ENCODE measurements at places on chromosomes 12 and 14. TPM values are rescaled to one million over a fixed set of nuclear protein-coding genes. Genes with fewer than 3 reads are reported as not detected.

ADAMTS20 gene
- not detected for total RNA-seq

FBRSL1 gene
- total RNA-seq = 55.1 TPM

FAM90A1 gene
- 0.62 TPM for total RNA-seq

ITGB7 gene
- 487 TPM for total RNA-seq

CCDC177 gene
- not detected for total RNA-seq

TAPBPL gene
- total RNA-seq = 29.0 TPM

GEMIN2 gene
- total RNA-seq = 25.9 TPM

SDSL gene
- total RNA-seq = 1.3 TPM

RHOF gene
- total RNA-seq = 72.8 TPM

RNASE7 gene
- total RNA-seq = not detected

ITGA7 gene
- total RNA-seq = 2.8 TPM

C12orf42 gene
- total RNA-seq = 2.0 TPM

CSRP2 gene
- total RNA-seq = 1.6 TPM

DNA sequence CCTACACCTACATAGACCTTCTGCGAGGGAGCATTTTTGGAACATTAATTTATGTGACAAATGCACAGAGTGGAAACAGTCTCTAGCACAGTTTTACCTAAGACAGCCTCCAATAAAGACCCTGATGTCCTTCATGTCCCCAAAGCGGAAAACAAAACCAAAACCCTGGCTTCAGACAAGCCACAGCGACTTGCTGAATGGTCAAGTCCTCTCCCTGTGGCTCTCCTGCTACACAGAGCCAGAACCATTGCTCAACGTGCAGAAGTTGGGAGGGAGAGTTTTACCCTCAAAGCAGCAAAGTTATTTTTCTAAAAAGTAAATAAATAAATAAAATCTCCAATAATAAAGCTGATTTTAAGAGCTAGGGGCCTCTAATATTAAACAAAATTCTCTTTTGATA is 135.0 kb upstream of the TMEM132C start:
- no peak for DNase-seq

GRCh38 chr14:106564058-106564643 is 1037.8 kb downstream of the TMEM121 start:
- no peak for DNase-seq

DNA sequence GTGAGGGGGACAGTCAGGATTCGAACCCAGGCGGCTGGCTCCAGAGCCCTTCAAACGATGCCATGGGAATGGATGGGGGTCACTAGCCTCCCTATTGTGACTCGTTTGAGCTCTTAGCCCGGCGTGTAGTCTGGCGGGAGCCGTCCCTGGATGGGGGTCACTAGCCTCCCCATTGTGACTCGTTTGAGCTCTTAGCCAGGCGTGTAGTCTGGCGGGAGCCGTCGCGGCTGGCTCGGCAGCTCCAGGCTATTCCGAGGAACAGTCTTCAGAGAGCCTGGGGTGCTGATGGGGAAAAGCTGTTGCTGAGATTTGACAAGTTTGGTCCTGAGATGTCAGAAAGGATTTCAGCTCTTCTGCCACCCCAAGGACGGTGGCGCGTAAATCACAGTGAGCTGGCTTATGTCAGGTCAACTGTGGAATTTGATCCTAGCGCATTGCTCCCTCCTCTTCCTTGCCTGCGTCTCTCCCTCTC is 58.3 kb downstream of the CALM1 start:
- no peak for DNase-seq

DNA sequence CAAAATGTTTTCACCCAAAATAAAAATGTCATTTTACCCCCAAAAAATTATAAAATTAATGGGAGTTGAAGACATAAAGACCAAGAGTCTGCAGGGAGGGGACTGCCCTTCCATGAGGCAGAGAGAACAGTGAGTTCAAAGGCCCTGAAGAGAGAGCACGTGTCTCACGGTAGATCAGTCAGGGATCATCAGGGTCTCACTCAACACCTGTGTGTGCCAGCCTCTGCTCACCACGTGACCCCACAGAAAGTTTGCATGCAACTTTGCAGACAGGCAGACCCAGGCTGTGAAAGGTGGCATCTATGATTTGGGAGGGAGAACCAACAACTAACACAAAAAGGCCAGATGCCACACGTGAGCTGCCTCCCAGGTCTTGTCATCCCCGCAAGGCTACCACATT is 33.1 kb downstream of the CLMN start:
- DNase-seq = no peak

DNA sequence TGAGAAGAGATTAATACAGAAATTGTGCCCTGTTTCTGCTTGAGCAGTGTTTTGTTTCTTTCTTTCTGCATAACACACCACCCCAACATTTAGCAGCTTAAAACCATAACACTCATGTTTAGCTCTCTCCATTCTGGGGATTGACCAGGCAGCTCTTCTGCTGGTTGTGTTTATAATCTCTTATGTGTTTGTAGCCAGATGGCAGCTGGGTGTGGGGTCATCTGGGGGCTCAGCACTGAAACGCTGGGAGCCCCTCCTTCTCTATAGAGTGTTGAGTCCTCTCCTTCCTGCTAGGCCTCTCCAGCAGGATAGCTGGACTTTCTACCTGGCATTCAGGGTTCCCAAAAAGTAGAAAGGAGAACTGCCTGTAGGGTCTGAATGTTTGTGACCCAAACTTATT is 270.6 kb downstream of the TTC8 start:
- no peak for DNase-seq

GRCh38 chr14:36130186-36130585 is 46.3 kb downstream of the PTCSC3 start:
- DNase-seq = no peak

- no peak for DNase-seq
Observed at GRCh38 chr12:122558745-122559641, 31.9 kb downstream of the KNTC1 start.

DNA sequence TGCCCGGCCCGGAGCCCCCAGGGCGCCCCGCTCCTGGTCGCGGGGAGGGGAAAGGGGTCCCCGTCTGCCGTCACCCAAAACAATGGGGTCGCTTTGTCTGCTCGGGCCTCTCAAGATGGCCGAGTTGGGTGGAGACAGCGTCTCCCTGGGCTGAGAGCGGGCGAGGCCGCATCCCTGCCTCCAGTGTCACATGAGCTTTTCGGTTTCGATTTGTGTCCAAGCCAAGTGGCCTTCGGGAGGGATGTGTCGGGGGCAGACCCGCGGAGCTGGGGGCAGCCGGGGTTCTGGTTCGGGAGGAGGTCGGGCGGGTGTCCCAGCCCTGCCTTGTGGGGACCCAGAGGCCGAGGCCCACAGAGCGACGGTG is 790 bp downstream of the DYNC1H1 start:
- DNase-seq = no peak

DNA sequence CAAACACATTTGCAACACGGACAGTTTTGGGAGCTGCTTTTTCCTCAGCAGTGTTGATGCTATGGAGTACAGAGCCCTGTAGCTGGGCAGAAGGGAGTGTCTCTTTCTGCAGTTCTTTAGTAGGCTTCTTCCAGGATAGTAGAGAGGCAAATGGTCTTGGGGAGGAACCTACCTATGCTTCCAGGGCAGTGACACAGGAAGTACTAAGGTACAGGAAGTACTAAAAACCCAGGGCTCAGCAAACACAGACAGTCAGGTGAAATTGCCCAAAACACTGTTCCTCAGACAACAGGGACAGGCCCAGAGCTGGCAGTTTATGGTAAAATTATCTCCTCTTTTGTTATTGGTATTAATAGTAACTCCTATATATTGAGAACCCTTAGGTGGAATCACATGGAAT is 217.6 kb downstream of the TTC8 start:
- no peak for DNase-seq

- no peak for DNase-seq
Observed at GRCh38 chr14:55248411-55248810, 22.8 kb upstream of the FBXO34 start.

- no peak for DNase-seq
Observed at GRCh38 chr12:4272424-4273272, 914 bp upstream of the CCND2 start.

DNA sequence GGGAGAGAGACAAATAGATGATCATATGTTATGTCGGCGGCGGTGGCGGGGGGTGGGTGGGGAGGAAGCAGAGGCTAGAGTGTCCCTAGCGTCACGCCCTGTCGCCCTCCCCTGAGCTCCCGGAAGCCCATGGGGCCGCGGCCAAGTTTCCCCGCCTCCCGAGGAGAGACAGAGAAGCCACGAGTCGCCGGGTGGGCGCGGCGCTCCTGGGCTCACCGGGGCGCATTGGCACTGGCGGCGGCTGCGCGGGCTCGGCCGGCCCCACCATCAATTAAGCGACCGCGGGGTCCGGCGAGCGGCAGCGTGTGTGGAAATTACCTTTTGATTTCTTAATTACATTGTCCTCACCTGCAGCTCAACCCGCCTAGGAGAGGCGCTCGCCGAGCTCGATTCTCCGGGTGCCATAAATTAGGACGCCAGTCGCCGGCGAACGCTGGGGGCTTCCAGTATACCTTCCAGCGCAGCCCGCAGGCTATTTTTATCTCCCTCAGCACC is 119.9 kb upstream of the LHX5 start:
- no peak for DNase-seq

DNA sequence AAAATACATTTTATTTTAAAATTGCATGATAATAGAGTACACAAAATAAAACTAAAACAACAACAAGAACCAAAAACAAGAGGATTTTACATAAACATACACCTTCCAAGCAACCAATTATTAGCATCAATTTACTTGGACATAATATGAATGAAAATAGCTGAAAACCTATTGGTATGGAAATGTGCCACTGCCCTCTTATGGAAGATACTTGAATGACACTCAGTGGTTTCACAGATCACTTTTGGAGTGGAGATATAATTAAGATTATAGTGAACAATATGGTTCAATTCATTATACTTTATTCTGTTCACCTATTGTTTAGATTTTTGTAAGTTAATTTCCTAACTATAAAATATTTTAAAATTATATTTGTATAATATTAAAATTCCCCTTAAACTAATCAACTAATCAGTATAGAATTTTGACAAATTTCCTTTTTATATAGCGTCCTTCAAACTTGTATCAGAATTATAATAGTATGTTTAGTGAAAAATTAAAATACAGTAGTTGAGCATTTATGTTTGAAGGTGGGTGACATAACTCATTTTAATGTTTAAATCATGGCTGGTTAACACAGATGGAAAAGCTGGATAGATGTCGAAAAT is 70.1 kb downstream of the SLC6A15 start:
- DNase-seq = no peak

GRCh38 chr12:47078733-47079467 is 521 bp upstream of the PCED1B start:
- DNase-seq = no peak

GRCh38 chr14:90049390-90049789 is 12.4 kb upstream of the KCNK13 start:
- DNase-seq = no peak

GRCh38 chr12:41459906-41460214 is 271.7 kb downstream of the PDZRN4 start:
- DNase-seq = no peak

GRCh38 chr12:26825459-26826016 is 7.5 kb downstream of the ITPR2 start:
- no peak for DNase-seq

- DNase-seq = no peak
Observed at GRCh38 chr14:78173346-78174035, 3.3 kb downstream of the NRXN3 start.

GRCh38 chr12:30753751-30754382 is 884 bp downstream of the CAPRIN2 start:
- DNase-seq = no peak

GRCh38 chr12:6341417-6342139 is at the start of gene TNFRSF1A:
TSS of gene TNFRSF1A (minus strand) at chr12:6342076. CDS start at chr12:6341814, 262 bp downstream.
- DNase-seq = no peak

DNA sequence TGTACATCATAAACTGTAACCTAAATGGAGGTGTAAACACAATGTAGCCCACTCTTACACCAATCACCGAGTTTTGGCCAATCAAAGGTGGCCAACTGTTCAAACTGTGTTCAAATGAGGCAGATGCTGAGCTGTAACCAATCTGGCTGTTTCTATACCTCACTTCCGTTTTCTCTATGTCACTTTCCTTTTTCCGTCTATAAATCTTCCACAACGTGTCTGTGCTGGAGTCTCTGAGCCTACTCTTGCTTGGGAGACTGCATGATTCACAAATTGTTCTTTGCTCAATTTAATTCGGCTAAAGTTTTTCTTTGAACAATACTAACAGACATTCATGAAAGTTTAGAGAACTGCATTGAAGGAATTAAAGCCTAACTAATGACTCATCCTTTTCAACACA is 547.1 kb upstream of the USP15 start:
- no peak for DNase-seq

- DNase-seq = no peak
Observed at GRCh38 chr14:91383439-91383838, 34.2 kb downstream of the CCDC88C start.

GRCh38 chr12:11014234-11014633 is 8.2 kb downstream of the TAS2R19 start:
- DNase-seq = no peak

GRCh38 chr14:56333359-56334292 is 215.4 kb downstream of the PELI2 start:
- no peak for DNase-seq

DNA sequence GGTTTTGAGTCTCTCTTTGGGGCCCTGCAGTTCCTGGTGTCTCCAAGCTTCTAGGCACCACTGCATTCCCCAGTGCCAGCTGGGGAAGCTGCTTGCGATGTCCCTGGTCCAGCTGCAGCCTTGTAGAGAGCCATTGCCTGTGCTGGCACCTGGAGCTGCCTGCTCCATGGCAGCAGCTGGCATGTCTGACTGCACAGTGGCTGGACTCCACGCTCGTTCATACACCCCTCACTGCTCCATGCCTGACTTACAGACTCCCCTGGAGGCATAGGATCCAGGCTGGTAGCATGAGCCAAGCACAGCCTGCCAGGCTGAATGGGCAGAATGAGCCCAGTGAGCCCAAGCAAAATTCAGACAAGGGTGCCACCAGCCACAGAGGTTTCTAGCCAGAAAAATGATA is 21.8 kb upstream of the WDR20 start:
- DNase-seq = no peak

GRCh38 chr12:61137677-61138414 is 1122.4 kb upstream of the USP15 start:
- no peak for DNase-seq

Data from GM12878 (cell line).